ENCODE measurements at places on chromosomes 1 and 21. TPM values are rescaled to one million over a fixed set of nuclear protein-coding genes. Genes with fewer than 3 reads are reported as not detected.

Gene TM2D1
- 64.7 TPM for total RNA-seq

Gene DISP3
- not detected for total RNA-seq

Gene TMEM81
- 0.67 TPM for total RNA-seq

Gene TMEM82
- total RNA-seq = not detected

DNA sequence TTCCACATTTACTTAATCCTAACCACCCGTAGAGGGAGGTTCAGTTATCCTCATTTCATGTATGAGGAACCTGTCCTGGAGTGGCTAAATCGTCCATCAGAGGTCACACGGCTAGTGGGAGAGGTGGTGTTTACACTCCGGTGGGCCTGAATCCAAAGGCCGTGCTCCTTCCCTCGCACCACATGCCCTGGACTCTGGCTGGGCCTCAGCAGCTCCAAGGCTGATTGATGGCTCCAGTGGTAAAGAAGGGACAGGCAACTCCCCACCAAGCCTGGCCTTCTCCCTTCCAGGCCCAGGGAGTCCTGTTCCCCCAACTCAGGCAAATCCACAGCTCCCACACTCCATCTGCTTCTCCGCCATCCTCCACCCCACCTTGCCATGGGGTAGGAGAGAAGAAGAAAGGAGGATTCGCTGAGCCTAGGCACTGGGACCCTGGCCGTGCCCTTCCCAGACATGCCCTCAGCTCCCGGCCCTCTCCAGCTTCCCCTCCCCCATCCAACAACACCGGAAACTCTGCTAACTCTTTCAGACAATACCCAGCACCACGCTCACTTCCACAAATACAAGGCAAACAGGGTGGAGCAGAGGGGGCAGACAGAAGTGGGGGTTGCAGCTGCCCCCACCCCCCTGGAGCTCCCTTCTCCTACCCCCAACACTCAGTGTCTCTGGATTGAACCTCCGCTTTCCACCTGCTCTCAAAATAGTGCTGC, 10.9 kb downstream of the ARHGEF2 start:
- DNase-seq = no peak

DNA sequence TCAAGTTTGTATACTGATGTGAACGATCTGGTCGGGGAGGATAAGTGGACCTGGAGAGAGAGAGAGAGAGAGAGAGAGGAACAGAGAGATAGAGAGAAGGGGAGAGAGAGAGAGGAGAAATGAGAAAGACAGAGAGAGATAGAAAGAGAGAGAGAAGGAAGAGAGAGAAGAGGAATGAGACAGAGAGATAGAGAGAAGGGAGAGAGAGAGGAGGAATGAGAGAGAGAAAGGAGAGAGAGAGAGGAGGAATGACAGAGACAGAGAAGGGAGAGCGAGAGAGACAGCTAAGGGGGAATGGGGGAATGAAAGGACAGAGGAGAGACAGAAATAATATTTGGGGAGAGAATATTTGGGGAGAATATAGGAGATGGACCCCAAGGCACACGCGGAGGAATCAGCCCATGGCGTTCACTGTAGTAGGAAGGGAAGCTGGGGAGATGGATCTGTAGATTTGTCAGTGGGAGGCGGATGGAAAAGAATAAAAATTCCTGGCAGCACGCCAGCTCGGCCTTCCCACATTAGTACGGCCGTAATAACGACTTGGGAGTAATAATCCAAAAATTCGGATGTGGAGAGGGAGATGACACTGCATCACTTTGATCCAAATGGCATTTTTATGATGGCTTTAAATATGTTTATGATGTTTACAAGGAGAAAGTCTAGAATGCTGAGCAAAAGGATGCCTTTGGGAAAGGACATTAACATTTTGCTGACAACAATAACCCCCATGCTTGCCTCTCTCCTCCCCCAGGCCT, 159.8 kb upstream of the KCNJ6 start:
- no peak for DNase-seq

DNA sequence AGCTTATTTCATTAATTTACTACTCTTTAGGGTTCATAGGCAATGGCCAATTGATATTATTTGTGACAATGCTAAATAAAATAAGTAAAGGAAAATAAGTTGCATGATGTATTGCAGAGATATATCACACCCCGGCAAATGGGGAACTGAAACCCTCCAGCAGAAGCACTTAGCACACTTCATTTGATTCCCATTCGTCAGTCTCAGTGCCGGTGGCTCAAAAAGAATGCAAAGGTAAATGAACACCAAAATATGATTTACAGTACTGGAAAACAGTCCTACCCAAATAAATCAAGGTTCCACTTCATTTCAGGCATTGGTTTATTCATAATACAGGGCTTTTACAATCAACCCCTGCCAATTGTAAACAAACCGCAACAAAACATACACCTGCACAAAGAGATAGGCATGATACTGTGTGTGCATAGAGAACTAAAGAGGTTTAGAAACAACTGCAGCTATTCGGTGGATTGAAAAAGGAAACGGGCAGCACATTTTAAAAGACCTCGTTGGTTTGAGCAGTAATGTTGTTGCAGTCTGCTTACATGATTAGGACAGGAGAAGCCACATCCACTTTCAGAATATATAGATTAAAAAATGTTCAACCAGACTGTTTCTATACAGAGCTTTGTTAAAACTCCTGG, 1019.2 kb downstream of the TTLL7 start:
- no peak for DNase-seq

GRCh38 chr1:208934933-208935332, 648.6 kb upstream of the CAMK1G start:
- DNase-seq = no peak

- no peak for DNase-seq
These were observed 375.2 kb downstream of the KCNH1 start for GRCh38 chr1:210758761-210759160.

GRCh38 chr1:91781901-91782622, 103.9 kb downstream of the TGFBR3 start:
- no peak for DNase-seq

- DNase-seq = no peak
These were observed 60.5 kb upstream of the OLIG2 start for GRCh38 chr21:32965129-32965680.

- DNase-seq = no peak
These were observed 15.6 kb downstream of the SERBP1 start for GRCh38 chr1:67414574-67414973.

GRCh38 chr1:4602462-4603294, 51.7 kb upstream of the AJAP1 start:
- no peak for DNase-seq

DNA sequence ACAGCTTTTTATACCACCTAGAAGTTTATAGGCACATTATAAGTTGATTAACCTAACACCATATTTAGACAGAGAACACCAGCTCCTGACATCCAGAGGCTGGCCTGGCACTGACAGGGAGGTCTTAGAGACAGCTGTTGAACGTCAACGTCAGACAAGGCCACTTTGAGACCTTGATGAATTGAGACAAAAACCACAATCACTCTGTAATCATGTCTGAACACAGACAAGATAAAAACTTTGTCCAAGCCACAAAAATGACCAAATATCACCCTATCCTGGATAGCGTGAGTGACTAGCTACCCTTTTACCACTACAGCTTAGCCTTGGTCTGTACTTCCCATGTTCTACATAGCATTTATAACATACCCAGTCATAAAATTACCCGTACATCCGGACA, 403.6 kb upstream of the CHRM3 start:
- DNase-seq = no peak

GRCh38 chr1:157566484-157567300, 14.4 kb upstream of the FCRL5 start:
- no peak for DNase-seq

Measured in Caki2 (cell line).